ENCODE measurements at places on chromosomes 13 and 19.
A peak's percentile ranks its signal among the peaks of the same experiment; 100 is the strongest.

GRCh38 chr19:34403784-34404108 lies 453 bp upstream of the PDCD2L start:
- DNase-seq, result no peak

- no peak for DNase-seq
Observed at GRCh38 chr13:96104516-96104915, 14.6 kb downstream of the HS6ST3 start.

DNA sequence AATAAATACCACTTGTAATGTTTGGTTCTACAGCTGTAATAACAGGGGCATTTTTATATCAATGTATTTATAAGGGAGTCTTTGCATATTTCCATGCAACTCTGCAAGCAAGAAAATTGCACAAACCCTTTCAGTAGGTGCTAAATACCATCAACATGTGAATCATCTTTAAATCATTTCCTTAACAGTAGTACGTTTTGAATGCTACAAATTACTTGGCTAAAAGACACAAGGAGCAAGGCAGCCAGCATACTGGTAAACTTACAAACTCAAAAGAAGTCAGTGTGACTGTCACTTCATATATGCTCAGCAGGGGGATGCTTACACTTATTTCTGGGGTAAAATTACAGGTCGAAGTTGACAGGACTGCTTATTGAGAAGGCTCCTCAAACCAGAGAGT lies 402.4 kb downstream of the EFNB2 start:
- DNase-seq, result peak; percentile 96

- no peak for DNase-seq
Observed at GRCh38 chr13:24858953-24859352, 95.0 kb downstream of the RNF17 start.

- no peak for DNase-seq
Observed at GRCh38 chr19:39136225-39136940, 10.8 kb downstream of the PAK4 start.

DNA sequence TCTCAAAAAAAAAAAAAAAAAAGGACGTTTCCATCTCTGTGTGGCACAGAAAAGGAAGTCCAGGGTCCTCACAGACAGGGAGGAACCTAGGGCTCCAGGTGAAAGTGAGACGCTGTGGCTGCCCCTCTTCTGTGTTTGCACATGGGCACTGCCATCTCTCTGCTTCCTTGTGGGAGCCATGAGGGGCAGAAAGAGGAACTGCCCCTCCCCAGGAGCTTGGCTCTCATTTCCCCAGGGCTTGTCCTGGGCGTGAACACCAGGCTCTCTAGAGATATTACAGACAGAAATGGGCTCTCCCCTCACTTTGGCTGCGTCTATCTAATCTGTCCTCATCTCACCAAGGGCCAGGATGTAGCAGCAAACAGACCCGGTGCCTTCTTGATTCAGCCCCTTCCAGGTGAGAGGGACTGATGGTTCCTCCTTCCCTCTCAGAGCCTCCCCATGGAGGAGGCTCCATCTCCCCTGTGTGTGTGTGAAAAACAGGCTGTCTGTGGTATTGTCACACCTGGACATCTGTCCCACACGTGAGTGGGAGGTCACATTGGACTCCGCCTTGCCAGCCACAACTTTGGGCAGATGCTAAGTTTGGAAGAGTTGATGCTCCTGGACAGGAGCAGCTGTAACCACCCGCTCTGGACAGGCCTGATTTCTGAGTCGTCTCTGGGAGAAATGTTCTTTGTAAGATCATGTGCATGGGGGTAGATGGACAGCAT lies 840 bp upstream of the LILRA4 start:
- no peak for DNase-seq

GRCh38 chr19:56942756-56943155 lies 102.2 kb upstream of the PEG3 start:
- no peak for DNase-seq

DNA sequence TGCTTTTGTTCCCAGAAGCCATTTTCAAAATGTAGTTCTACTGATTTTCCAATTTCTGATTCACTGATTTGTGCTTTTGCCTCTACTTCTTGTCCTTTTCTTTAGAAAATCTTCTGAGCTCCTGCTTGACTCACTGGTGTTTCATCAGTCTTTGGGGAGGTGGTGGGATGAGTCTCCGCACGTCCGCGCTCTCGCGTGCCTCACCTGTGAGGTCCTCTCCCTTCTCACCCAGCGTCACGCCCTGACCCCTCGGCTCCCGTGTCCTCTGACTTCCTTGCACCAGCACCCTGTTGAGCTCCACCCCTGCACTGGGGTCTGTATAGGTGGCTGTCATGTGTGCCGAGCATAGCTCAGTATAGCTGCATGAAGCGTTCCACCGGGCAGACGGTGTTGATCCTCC lies 52.7 kb upstream of the MCF2L start:
- DNase-seq, result no peak

- no peak for DNase-seq
Observed at GRCh38 chr19:11781295-11782057, 14.7 kb downstream of the ZNF441 start.

DNA sequence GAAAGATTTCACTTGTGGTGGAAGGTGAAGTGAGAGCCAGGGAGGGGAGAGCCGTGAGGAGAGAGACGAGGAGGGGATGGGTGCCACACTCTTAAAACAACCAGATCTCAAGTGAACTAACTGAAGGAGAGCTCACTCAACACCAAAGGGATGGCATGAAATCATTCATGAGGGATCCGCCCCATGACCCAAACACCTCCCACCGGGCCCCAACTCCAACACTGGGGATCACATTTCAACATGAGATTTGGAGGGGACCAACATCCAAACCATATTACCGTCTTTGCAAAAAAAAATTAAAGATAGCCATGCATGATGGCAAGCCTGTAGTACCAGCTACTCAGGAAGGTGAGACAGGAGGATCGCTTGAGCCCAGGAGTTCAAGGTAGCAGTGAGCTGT lies 34.9 kb upstream of the POP4 start:
- no peak for DNase-seq

DNA sequence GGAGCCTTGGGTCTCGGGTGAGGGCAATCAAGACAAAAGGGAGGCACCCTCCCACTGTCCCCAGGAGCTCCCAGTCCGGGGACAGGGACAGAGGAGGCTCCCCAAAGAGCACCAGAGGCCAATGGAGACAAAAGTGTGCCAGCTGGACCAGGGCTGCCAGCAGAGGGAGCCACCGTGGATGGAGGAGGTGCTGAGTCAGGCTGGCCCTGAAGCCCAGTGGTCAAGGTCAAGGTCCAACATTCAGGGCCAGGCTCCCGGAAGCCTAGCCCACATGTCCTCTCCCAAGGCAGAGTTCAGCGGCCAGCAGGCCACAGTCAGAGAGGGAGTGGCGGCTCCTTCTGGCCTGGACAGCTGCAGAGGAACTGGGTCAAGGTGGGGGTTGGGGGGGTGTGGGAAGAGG lies 8.4 kb downstream of the COL5A3 start:
- DNase-seq, result peak; percentile 34

- DNase-seq, result peak; percentile 7
Observed at GRCh38 chr13:34942732-34943435, 814 bp downstream of the NBEA start.

DNA sequence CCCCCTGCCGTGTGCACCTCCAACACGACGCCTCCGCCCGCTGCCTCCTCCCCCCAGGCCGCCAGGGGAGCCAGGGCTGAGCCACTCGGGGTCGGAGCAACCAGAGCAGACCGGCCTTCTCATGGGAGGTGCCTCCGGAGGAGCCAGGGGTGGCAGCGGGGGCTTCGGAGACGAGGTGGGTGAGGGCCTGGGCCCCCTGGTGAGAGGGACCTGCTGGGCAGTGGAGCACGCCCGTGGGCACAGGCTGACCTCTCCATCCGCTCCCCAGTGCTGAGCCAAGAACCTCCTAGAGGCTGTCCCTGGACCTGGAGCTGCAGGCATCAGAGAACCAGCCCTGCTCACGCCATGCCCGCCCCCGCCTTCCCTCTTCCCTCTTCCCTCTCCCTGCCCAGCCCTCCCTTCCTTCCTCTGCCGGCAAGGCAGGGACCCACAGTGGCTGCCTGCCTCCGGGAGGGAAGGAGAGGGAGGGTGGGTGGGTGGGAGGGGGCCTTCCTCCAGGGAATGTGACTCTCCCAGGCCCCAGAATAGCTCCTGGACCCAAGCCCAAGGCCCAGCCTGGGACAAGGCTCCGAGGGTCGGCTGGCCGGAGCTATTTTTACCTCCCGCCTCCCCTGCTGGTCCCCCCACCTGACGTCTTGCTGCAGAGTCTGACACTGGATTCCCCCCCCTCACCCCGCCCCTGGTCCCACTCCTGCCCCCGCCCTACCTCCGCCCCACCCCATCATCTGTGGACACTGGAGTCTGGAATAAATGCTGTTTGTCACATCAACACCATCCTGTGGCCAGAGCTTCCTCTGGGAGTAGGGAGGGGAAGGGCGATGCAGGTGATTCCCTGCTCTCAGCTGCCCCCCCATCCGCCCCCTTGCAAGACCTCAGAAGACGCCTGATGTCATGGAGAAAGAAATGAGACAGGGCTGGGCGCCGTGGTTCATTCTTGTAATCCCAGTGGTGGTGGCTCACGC lies 12.0 kb downstream of the BCAM start:
- DNase-seq, result no peak

GRCh38 chr13:112709825-112710783 lies 20.3 kb downstream of the ATP11A start:
- DNase-seq, result no peak

GRCh38 chr13:50248516-50249143 lies 233.4 kb downstream of the KCNRG start:
- no peak for DNase-seq
